ENCODE measurements at places on chromosomes 2 and 18.
A peak's percentile ranks its signal among the peaks of the same experiment; 100 is the strongest.

- no peak for DNase-seq
Measured at GRCh38 chr2:127164761-127165538, 55.1 kb downstream of the CYP27C1 start.

DNA sequence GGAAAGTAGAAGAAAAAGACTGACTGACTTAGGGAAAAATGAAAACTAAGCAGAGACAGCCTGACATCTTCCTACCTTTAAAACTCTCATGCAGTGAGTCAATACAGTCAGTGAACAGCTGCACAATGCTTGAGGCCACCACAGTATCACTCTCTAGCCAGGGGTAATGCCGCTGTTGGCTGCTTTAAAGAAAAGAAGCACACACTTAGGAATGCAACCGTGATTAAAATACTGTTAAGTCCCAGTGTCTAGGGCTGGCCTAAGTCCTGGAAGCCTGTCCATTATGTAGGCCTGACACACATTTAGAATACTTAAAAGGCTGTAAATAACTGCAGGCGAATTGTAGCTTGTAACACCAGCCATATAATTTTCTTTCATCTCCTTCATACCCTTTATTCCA is 50.7 kb downstream of the SIGLEC15 start:
- DNase-seq, result no peak

DNA sequence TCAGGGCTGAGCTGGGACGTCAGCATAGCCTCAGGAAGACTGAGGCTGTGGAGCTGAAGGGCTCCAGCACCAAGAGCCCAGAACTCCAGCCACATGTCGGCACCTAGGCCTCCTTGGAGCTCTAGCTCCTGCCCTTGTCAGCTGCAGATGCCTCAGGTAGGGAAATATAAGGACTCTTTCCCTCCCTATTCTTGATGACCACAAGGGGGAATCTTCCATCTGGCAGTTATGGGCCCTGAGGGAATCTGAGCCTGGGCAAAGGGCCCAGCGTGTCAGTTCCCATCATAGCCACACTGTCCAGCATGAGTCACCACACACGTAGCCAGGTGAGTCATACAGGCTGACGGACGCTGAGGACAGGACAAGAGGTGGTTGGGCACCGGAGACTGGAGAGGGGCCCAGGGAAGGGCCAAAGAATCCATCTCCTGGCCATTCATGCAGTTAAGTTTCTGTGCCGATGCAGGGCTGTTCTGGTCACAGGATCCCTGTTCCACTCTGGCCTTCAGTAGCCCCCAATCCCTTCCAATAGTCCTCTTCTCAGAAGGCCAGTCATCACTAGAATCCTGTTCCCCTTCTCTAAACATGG is 1.8 kb downstream of the MPV17 start:
- no peak for DNase-seq

GRCh38 chr2:135951041-135951583 is 34.3 kb downstream of the DARS1 start:
- DNase-seq, result no peak

- DNase-seq, result peak; percentile 67
Measured at GRCh38 chr2:215396595-215397313, 39.1 kb downstream of the FN1 start.

GRCh38 chr2:45651415-45652089 is at the start of gene PRKCE:
TSS of gene PRKCE (plus strand) at chr2:45651675.
- no peak for DNase-seq

DNA sequence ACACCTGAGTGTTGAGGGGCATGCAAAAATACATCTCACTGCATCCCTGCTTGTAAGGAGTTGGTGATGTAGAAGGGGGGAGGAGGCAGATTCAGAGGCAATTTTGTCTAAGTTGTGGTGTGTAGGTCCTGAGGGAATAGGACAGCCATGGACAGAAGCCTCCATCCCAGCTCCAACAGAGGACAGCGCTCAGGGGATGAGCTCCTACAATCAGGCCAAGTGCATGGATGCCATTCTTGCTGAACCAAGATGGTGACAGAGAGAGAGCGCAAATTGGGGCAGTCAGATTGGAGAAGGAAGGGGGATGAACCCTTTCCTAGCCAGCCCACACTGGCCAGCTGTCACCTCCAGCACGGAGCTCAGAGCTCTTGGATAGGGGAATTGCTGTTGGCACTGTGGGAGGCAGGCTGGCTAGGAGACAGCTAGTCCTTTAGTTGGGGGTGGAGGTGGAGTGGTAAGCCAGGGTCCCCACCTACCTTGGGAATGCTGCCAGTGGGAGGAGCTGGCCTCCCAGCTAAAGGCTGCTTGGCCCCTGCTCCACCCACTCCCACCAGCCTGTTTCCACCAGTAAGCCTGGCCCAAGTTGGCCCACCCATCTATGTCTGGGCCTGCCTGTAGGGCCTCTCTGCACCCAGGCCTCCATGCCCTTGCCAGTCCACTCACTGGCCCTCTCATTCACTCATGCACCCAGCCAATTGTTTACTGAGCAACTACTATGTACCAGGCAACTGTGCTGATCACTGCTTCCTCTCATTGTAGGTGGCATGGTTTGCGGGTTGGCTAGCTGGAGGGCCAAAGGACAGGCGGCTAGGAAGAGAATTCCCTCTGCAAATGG is 2.5 kb upstream of the PER2 start:
- DNase-seq, result no peak

GRCh38 chr2:74576863-74577229 is 22.3 kb downstream of the DOK1 start:
- DNase-seq, result peak; percentile 97

- no peak for DNase-seq
Measured at GRCh38 chr18:23970161-23971096, 44.1 kb upstream of the TTC39C start.

DNA sequence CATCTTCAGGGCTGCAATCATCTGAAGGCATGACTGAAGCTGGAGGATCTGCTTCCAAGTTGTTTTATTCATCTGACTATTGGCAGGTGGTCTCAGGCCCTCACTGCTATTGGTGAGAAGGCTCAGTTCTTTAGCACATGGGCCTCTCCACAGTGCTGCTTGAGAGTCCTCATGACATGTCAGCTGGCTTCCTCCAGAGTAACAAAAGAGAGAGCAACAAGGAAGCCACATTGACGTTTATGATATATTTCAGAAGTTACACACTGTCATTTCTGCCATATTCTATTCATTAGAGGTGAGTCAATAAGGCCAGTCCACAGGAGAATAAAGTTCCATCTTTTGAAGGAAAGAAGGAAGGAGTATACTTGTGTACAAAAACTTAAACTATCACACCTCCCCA is 7.9 kb upstream of the SIGLEC15 start:
- no peak for DNase-seq

- DNase-seq, result no peak
Measured at GRCh38 chr18:52815651-52816050, 475.7 kb downstream of the DCC start.

DNA sequence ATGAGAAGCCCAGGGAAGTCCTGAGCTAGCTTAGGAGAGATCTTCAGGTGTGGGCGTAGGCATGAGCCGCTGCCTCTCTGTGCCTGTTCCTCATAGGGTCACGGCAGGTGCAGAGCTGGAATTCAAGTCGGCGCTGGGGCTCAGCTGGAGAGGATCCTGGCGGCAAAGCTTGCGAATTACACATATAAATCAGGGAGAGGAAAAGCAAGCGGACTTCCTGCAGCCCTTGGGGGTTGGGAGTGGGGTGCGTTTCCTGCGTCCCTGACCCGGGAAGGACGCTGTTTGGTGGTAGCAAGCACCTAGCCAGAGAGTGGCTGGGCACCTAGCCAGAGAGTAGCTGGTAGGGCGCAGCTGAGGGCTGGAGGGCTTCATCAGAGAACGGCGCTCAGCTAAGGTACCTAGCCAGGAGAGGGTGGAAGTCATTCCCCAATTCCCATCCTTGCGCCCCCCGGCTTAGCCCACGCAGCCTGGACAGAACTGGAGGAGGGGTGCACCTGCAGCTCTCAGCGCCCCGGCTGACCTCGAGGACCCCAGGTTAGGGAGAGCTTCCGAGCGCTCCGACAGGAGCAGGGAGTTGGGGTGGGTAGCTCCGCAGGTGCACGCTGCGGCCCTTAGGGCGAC is 459 bp upstream of the EFR3B start:
- no peak for DNase-seq

GRCh38 chr2:119574864-119575263 is 30.6 kb downstream of the CFAP221 start:
- no peak for DNase-seq

- DNase-seq, result peak; percentile 69
Measured at GRCh38 chr18:9735238-9735637, 27.1 kb downstream of the RAB31 start.

DNA sequence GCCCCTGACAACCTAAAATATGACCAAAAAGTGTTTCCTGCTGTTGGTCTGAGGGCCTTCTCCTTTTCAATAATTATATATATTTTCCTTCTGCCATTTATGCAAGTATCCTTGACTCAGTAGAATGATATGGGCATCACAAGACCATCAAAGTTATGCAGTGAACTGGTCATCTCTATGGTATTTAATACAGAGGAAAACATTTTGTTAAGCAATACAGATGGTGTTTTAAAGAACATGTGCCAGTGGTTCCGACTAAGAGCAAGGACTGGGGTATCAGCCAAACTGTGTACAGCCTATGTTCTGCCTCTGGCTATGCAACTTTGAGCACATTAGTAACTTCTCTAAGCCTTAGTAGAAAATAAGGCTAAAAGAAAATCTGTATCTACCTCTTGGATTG is 179.0 kb downstream of the TRABD2A start:
- no peak for DNase-seq

DNA sequence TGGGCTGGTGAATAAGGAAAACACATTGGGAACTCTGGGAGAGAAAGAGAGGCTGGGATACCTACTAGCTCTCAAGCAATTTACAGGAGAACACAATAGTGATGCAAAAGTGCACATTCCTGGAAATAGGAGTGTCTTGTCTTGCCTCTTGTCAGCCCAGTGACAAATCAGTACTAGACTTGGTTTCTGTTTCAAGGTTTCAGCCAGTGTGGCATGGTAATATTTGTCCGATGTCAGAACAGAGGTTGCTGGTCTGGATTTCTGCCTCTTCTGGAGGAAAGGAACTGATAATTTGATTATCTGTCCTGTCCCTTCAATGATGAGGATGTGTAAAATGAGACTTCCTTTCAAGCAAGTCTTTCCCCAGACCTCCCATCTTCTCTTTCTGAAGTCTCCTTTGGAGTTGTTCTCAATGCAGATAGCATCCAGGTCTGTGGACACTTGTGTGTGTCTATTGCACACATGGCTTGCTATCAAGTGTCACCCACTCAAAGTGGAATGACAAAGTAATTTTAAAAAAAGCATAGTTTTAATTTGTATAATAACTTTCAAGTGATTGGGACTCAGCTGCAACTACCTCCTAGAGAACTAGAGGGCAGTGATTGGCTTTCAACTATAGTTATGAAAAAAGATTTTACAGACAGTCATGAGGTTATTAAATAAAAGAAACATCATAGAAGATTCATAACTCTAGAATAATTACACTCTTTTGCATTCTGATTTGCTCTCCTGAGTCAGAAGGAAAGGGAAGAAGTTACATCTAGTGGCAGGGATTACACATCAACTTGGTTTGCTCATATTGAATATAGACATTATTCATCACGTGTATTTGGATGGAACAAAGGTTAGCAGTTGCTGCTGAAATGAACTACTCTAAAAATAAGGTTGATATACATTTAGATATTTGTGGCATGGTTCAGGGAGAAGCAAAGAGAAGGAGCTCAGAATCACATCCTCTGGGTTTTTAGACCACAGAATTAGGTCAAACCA is 4.5 kb downstream of the GPR39 start:
- DNase-seq, result no peak

DNA sequence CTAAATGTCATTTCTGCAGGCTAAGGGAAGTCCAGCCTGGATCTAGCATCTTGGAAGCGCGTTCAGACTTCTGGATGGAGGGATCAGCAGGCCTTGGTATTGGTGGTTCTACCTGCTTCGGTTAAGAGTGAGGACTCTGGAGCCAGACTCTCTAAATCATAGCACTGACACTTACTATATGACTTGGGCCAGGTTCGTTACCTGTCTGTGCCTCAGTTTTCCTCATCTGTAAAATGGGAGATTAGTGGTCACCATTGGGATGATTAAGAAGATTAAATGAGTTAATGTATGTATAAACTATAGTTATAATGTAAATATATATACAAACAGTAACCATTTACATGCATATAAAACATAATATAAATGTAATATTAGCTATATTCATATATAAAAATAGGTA is 995 bp upstream of the ICOS start:
- DNase-seq, result no peak

GRCh38 chr2:227378371-227378782 is 729 bp downstream of the TM4SF20 start:
- no peak for DNase-seq

DNA sequence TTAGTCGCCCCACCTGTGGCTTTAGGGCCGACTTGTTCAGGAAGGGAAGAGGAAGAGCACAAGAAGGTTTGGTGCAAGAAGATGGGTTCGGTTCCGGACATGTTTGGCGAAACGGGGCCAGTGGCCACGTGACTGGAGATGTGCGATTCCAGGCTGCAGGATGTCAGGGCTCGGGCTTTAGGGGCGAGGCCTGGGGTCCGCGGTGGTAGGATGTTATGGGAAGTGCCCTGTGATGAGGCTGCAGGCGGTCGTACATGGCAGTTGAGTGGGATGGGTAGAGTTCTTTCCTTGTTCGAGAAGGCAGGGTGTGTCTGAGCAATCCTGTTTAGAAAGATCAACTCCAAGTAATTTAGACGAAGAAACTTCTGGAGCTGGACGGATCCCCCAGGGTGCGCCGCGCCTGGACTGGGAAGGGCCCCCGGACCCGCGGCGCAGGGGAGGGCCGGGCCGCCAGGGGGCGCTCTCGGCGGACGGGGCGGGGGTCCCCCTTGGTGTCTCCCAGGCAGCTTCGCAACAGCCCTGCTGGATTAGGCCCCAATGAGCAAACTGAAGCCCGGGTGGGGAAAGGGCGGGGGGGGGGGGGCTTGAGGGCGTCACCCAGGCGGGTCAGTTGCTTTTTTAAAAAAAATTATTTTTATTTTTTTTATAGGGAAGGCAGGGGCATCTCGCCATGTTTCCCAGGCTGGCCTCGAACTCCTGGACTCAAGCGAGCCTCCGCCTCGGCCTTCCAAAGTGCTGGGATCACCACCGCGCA is 17.2 kb upstream of the SDC1 start:
- DNase-seq, result no peak

GRCh38 chr18:410047-410455 is 90.5 kb downstream of the COLEC12 start:
- no peak for DNase-seq

- DNase-seq, result no peak
Measured at GRCh38 chr2:73987109-73987947, 2.6 kb downstream of the TET3 start.

GRCh38 chr2:136012315-136012714 is 26.9 kb upstream of the DARS1 start:
- peak; percentile 78 for DNase-seq

DNA sequence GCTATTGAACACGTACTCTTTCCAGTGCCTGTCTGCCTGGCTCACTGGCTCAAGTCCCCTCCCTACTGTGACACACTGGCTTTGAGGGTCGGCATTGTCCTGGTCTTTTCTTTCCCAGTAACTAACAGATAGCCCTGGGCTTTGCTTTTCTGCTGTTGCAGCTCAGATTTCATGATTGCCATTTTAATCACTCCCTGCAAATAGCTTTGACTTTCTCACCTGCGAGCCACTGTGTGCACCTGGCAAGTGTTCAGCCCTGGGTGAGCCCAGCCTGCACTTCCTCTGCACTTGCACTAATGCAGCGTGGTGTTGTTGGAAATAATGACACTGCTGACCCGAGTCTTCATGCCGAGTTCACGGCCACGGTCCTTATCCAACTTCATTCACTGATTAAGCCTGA is 52.9 kb downstream of the DCDC2C start:
- no peak for DNase-seq

- no peak for DNase-seq
Measured at GRCh38 chr18:13676471-13676870, 49.9 kb downstream of the FAM210A start.
